Trophoblast cell (in vitro differentiated cells and primary cell): ENCODE measurements at places on chromosomes 12 and 14.

DNA sequence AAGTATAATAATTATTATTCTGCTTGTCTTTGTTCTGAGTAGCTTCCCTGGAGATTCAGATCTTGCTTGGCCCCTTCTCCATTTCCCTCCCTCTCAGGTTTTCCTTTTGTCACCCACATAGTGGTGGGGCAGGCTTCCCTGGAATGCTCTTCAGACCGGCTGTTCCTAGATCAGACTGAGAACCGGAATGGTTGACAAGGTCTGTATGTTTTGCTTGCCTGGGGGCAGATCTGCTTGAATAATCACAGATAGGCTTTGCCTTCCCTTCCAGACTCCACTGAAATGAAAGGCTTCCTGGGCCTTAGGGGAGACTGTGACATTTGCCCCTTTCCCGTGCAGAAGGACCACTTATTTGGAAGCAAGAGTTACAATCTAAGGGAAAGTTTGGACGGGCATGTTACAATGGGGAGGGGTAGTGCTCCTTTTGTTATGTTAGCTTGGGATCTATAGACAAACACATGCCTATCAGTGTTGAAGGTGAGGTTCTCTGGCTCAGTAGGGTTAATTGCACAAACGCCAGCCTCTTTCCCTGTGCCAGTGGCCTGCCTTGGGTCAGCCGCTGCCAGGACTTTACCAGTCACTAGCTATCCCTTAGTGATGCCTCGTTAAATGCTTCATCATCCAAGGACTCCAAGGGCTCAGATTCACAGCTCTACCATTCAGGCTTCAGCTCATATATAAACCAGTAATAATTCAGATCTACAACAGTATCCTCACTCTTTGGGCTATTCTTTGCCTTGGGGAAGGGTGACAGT is 178.6 kb downstream of the SNAPC1 start:
- DNase-seq = peak; percentile 98

DNA sequence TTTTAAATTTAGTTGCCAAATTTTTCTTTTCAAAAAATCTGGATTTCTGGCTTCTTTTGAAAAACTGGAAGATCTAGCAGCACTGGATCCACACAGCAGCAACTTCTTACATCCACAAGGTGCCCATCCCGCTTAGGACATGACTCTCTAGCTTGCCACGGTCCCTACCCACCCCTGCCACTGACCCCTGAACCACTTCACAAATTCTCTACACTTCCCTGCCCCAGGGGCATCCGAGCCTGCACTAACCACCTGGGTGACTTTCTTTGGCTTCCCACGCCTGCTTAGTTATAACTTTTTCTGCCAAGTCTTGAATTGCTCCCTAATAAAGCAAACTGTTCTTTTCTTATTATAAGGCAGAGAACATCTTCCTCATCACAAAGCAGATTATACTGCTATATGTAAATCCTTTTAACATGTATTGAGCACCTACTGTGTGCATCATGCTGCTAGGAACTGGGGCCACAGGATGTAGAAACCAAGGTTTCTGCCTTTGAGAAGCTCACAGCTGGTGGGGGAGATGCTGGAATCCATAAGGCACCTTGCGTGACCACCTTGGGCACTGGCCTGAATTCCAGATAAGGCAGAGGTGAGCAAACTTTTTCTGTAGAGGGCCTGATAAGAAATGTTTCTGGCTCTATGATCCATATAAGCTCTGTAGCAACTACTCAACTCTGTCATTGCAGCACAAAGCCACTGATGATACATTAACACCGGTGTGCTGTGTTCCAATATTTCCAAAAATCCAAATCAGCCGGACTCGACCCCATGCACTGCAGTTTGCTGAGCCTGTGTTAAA is 59.8 kb downstream of the ACTN1 start:
- no peak for DNase-seq

- DNase-seq = no peak
These were observed 33.9 kb upstream of the SLC38A2 start for GRCh38 chr12:46406352-46407027.

DNA sequence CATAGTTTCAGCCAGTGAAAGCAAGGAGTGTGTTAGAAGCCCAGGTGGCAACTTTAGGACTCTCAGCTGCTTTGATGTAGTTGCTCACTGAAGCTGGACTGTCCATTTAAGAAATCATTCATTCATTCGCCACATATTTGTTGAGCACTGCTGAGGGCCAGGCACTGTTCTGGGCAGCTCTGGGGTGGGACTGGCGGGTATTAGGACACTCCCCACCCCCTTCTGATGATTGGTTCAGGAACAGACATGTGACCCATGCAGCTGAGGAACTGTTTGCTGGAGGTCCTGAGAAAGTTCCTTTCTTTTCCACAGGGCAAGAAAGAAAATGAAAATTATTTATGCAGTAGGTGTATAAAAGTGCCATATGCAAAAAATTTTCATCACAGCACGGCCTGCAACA is 70.3 kb upstream of the CHST11 start:
- DNase-seq = no peak

DNA sequence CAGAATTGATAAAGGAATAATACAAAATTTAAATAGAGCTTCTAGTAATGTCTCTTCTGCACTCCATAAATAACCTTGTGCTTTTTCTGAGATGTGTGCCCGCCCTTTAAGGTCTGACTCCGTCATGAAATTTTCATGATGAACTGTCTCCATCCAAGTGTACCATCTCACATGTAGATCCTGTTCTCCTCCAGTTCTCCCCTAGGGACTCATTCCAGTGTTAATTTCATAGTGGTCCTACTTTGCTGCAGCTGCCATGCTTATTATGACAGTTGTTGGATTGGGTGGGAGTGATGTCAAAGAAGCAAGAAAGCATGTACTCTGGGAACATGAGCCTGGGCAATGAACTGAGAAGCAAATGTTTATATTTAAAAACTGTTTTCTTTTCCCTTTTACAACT is 442.5 kb upstream of the PDE3A start:
- DNase-seq = no peak
